ENCODE measurements at places on chromosomes 13 and 19.

DNA sequence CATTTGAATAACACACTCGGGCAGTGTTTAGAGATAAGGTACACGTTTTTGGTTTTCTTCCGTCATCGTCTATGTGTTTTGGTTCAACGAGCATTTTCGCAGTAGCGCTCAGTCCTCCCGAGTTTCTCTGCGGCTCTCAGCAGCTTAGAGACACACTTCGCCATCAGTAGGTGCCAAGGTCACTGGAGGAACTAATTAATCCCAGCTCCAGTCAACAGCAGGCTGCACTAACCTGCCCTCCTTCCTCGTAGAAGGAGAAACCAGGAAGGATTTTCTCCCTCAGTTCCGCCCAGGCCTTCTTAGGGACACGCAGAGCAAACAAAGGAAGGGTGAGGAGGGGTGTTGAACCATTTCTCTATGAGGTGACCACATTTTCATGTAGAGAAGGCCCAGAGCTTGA is 12.6 kb downstream of the MBNL2 start:
- DNase-seq: no peak

- DNase-seq: no peak
These were observed 22.0 kb downstream of the SLC5A5 start for GRCh38 chr19:17893766-17894165.

- DNase-seq: no peak
These were observed 480.4 kb downstream of the FOXO1 start for GRCh38 chr13:40186041-40186440.

DNA sequence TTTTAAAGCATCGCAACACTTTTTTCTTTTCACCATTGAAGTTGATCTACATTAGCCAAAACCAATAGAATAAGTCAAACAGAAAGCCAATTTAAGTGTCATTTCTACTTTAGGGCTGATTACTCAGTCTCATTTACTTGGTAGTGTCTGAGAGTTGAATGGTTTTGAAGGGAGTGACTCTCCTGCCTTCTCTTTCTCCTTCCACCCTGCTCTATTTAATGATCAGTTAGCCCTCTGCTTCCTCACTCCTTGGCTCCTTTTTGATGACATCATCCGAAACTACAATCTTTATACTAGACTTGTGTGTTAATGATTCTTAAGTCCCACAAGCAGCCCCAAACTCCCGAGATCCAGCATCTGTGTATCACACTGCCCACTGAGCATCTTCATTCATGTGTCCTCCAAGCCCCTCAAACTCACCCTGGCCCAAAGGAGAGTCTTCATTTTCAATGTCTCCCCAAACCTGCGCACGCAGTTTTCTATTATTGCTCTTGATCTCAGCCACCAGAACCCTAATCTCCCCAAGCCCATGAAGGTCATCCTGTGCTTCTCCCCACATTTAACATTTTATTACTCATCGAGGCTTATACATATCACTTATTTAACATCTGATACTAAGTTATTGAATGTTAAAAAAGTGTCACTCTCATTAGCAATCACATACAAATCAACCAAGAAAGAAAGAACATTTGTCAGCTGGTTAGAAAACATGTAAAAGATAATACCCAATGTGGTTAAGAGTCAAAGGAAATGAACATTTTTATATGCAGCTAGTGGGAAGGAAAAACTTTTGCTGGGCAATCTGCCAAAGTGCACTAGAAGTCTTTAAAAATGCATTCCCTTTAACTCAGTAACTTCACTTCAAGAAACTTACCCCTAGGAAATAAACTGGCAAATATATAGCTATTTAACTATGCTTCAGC is 32.2 kb upstream of the ARGLU1 start:
- no peak for DNase-seq

- no peak for DNase-seq
These were observed at the start of gene EFNA2 for GRCh38 chr19:1285737-1286360. TSS of gene EFNA2 (plus strand) at chr19:1285873. CDS start at chr19:1286169, 296 bp downstream.

- no peak for DNase-seq
These were observed 4.6 kb downstream of the TMEM147 start for GRCh38 chr19:35549879-35550523.

DNA sequence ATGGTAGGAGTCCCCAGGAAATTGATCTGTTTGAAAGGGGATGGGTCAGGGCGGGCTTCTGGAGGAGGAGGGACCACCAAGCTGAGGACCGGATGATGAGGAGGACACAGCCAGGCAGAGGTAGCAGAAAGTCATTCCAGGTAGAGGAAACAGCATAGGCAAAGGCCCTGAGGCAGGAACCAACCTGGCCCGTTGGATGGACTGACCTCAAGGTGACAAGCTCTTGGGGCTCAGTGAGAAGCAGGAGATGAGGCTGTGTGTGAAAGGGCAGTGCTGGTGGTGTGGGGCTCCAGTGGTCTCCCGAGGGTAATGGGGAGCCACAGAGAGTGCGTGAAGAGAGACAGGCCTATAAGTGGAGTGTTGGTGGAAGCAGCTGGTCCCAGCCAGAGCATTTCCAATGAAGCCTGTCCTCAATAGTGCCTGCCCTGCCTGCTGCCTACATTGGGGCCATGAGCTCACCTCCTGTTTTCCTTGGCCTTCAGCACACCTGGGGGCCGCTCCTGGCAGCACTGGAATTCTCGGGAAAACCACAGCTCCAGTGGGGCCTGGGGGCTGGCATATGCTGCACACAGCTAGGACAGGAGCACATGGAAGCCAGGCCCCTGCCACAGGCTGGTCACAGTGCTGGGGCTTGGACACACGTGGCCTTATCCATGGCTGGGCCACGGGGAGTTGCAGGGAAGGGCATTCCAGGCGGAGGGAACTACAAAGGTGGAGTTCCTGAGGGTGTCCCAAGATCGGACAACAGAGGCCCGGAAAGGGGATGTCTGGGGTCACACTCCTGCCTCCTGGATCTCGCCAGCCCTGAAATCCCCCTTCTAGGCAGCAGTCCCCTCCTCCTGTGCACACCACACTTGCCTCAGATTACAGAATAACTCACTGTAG is 2.3 kb upstream of the COMP start:
- no peak for DNase-seq

- DNase-seq: peak; percentile 42
These were observed 35.0 kb upstream of the PNMA8B start for GRCh38 chr19:46530636-46531035.

- DNase-seq: no peak
These were observed 20.0 kb downstream of the ELL start for GRCh38 chr19:18501832-18502231.

GRCh38 chr19:46783670-46784069 is 4.7 kb downstream of the SLC1A5 start:
- no peak for DNase-seq

DNA sequence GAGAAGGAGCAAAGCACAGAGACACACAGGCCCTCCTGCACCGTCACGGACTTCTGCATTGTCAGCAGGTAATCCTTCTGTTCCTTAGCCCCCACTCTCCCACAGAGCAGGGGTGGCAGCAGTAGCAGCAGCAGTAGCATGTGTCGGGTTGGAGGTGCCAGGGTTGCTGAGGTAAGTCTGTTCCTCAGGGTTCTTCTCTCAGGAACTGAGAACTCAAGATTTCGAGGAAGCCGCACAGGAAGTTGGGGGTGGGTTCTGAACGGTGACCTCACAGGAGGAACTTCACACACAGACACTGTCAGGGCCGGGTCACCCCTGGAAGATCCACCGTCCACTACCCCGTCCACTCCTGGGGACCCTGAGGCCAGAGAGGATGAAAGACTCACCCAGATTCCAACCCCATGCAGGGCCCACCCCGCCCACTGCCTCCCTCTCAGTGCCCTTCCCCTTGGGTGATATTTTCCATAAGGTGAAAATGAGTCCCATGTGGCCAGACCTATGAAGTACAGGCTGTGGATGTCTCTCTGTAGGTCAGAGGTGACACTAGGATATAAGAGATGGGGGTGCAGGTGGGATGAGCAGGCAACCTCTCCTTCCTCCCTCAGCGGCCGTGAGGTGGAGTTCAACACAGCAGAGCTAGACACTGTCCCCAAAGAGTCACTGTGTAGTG is at the start of gene SIGLEC12:
Gene SIGLEC12 (minus strand): TSS at position 207 of the 670 bp plus-strand sequence. CDS start 67 bp downstream, at position 140.
- DNase-seq: no peak

DNA sequence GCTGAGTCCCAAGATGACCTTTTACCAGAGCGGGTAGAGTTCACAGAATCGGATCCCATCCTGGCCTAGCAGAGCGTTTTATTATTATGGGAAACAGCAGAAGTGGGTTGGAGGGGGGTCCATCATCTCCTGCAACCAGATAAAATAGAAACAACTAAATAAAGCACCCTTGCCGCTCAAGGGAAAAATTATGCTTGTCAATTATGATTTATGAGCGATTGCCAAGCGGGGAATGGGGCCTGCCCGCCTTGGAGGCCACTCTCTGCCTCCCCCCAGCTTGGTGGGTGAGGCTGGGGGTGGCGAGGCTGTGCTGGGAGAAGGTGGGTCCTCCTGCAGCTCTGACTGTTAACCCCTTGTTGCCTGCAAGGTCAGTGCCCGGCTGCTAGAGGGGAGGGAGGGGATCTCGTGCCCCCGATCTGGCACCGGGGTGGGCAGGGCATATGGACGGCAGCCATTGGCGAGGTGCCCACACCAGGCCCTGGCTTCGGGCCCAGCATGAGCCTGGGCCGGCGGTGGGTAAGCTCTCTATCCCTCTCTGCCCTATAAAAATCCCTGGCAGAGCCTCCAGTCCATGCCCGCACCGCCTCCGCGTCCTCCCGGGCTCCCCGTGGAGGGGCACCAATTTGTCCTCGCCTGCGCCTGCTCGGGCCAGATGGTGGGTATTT is 129.1 kb downstream of the URI1 start:
- DNase-seq: peak; percentile 48

GRCh38 chr19:34482380-34483250 is 1.1 kb downstream of the WTIP start:
- DNase-seq: no peak

GRCh38 chr19:33552191-33552927 is 30.8 kb upstream of the PEPD start:
- DNase-seq: peak; percentile 37

GRCh38 chr19:14030997-14031718 is 404 bp upstream of the IL27RA start:
- no peak for DNase-seq

DNA sequence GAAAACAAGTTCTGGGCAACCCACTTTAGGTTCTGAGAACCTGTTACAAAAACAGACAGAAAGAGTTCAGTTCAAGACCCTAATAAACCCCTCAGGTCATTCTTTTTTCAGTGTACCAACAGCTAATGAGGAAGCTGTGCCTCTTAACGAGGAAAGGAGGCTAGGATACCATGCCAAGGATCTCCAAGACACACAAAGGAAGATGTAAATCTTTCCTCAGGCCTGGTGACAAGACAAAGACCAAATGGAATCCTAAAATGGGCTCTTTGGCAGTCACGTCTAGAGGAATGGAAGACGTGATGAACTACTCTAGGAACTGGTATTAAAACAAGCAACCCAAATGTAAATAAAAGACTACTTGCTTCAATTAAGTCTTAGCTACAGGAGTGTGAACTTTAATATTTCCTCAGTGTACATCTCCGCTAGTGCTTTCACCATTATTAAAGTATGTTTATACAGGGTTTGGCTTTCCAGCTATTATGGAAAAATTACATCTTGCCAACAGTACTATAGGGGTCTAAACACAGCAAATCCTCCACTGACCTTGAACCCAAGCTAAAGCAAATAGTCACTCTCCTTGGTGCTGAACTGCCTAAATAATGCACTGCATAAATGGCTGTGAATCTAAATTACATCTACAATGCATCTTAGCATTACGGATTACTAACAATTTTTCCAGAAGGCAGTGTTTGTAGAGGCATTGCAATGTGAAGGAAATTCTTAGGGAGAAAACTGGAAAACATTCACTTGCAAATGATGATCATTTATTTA is 42.3 kb downstream of the ENOX1 start:
- DNase-seq: no peak

GRCh38 chr13:40969169-40969901 is 49.8 kb downstream of the ELF1 start:
- DNase-seq: no peak

DNA sequence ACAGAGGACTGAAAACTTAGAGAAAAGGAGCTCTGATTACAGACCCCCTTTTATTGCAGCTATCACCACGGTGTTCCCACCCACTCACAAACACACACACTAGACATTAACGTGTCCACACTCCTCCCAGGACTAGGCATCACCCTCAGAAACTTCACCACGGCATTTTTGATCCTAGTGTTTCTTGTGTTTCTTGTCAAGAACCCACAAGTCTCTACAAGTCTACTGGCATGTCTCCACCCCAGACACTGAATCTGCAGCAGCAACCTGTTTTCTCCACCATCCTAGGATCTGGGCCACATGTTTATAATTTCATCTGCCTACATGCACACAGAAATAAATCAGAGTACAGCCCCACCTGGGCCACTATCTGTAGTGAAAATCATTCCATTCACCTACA is 4.3 kb downstream of the ZNF486 start:
- no peak for DNase-seq

GRCh38 chr19:13102666-13103580 is at the start of gene LYL1:
TSS of gene LYL1 (minus strand) at chr19:13102858. CDS start at chr19:13101171, 1,687 bp downstream.
- peak; percentile 90 for DNase-seq

- no peak for DNase-seq
These were observed 13.7 kb downstream of the TMEM150B start for GRCh38 chr19:55311397-55311796.

DNA sequence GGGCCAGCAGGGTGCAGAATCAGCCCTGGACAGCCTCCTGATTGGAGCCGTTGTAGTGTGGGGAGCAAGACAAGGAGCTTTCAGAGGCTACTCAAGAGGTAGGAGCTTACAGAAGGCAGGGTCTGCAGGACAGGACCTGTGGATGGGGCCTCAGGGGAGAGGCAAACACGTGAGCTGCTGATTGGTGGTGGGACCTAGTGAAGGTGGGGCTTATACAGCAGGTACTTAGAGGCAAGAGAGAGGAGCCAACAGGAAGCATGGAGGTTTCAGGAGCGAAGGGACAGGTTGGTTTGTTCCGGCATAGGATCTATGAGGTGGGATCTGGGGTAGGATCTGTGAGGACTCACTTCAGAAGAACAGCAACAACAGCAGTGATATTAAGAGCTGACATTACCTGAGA is 32.4 kb downstream of the ZSWIM4 start:
- no peak for DNase-seq

GRCh38 chr13:107643615-107644014 is 571.7 kb downstream of the LIG4 start:
- no peak for DNase-seq

GRCh38 chr19:51001515-51001914 is at the start of gene KLK8:
TSS of gene KLK8 (minus strand) at chr19:51001604. CDS start at chr19:51001167, 437 bp downstream.
- no peak for DNase-seq

- DNase-seq: peak; percentile 95
These were observed 2.3 kb upstream of the MZF1 start for GRCh38 chr19:58575183-58576041.

- no peak for DNase-seq
These were observed 19.4 kb upstream of the GSX1 start for GRCh38 chr13:27772651-27773425.

DNA sequence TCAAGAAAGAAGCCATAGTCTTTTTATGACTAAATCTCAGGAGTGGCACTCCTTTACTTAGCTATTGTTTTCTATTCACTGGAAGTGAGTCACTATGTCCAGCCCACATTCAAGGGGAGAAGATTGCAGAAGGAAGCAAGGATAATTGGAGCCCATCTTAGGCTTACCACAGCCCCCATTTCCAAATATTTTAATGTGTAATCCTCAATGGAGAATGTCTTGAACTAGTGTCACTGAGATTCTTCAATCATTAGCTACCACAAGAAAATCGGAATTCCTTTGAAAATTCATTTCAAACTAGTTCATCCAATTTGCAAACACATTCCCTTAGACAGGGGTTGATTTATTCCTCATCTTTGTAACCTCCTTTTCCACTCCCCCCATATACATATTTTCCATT is 84.7 kb downstream of the DLEU7 start:
- no peak for DNase-seq

- no peak for DNase-seq
These were observed 16.2 kb downstream of the CCDC97 start for GRCh38 chr19:41325947-41326706.

- DNase-seq: no peak
These were observed 32.3 kb upstream of the GJB6 start for GRCh38 chr13:20264271-20265018.

GRCh38 chr13:33057019-33057780 is 41.0 kb downstream of the KL start:
- DNase-seq: no peak

All from upper lobe of right lung (tissue), 1 donor.